ENCODE measurements at places on chromosomes 1 and 21.

- DNase-seq: no peak
Measured at GRCh38 chr1:17892225-17892624, 137.1 kb downstream of the ACTL8 start.

DNA sequence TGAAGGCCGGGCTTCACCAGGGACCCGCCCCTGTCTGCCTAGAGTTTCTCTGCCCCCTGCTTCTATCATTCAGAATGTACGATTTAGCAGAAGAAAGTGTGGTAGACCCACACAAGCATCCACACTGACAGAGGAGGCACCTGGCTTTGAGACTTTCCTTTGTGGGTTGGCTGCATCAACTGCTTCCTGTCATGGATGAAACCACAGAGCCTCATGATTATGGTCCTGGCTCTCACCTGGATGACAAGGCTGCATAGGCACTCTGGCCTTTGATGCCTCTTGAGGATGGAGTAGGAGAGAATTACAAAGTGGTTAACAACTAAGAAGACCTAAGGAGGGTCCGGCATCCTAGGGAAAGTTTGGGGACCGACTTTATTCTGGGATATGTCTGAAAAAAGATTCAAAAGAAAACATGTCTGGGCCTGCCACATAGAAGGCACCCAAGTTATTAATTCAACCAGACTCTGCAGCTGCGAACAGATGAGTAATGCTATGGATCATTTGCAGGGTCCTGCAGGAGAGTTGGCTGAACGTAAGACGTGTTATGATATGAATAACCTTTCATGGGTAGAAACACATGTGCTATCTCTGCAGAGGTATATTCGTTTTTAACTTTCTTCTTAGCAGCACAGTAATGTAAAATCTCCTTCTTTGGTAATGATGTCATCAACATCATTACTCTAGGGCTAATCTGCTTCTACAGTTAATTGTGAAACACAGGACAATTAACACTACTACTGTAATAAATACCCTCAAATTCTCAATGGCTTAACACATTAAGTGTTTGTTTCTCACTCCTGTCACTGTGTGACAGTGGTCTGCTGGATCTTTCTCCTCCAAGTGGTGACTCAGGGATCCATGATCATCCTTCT, 136.2 kb downstream of the SLC35F3 start:
- DNase-seq: no peak

DNA sequence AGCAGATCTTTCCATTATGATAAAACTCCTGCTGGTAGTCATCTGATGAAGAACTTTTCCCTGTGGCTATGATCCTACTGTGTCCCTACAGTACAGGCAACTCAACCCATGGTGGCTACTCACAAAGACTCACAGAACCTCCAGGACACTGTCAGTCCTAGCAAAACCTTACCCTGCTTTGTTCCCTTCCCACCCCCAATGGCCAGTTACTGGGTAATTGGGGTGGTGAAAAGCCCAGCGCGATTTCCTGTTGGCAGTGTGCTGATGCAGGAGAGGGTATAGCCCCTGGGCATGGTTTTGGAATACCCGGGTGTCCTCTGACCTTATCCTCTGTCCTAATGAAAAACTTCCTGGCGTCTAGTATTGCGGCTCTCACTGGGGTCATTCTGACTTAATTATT, 533 bp upstream of the RGL1 start:
- no peak for DNase-seq

DNA sequence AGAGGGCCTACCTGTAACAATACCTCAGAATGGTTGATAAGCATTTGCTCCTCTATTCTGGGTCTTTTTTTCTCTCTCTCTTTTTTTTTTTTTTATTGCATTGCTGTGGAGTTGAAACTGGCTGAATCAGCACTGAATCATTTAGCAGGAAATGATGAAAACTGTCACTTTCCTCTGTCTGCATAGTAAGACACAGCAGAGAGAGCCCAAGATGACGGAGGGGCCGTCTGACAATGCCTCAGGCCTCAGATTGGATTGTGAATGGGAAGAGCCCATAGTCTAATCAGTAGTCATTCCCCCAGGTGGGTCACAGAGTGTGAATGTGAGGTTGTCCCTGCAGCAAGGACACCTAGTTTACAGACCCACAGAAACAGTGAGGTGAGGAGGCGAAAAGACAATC, 193.2 kb upstream of the PLXNA2 start:
- no peak for DNase-seq

GRCh38 chr1:53344921-53345838, 17.3 kb upstream of the LRP8 start:
- no peak for DNase-seq

DNA sequence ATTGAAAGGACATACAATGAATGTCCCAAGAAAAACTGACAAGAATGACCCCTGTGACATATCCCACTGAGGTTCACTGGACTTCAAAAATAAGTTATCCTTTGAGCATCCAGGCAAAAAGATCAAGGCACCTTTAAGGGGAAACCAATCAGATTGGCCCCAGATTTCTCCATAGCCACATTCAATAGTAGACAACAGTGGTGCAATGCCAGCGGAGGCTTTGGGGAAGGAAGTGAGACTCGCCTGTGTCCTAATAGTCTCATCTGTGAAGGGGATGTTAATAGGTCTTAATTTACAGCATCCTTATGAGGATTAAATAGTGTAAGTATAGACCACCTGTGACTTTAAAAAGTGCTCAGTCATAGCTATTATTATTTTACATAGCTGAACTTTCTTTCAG, 21.5 kb downstream of the RPL5 start:
- DNase-seq: no peak

- DNase-seq: no peak
Measured at GRCh38 chr1:154485106-154485505, 16.9 kb upstream of the TDRD10 start.

GRCh38 chr1:17113963-17114362, 5.3 kb downstream of the PADI2 start:
- no peak for DNase-seq

GRCh38 chr1:96987186-96987703, 265.7 kb downstream of the PTBP2 start:
- DNase-seq: no peak

GRCh38 chr1:186518395-186518794, 57.5 kb upstream of the PDC start:
- DNase-seq: no peak

DNA sequence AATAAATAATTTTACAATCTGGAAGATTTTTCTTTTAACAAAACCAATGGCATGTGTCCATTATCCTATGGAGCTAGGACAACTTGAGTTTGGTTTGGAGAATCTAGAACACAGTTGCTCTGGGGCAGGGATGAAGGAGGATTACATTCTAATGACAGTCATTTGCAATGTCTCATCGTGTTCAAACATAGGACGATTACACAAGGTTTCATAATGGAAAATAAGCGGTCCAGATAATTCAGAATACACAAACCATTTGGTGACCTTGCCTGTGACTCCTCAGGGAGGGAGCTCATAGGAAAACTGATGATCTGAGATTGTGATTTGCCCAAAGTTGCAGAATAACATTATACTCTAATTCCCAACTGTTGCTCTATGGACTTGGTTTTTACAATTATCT, 27.6 kb upstream of the RGL1 start:
- no peak for DNase-seq

DNA sequence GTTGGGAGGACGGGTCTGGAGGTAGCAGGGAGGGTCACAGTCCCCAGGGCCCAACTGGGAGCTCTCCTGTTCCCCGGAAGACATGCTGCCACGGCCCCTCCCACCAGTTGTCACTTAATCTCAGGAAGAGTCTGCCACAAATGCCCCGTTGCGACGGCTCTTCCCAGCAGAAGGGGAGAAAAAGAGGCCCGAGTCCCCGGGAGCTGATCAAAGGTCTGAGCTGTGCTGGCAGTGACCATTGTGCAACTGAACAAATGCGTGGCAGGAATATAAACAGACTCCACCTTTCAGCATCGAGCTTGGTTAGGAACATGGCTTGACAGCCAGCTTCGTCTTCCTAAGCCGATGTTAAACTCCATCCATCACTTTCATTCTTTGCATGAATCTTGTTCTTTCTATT, 27.8 kb upstream of the ZBTB21 start:
- no peak for DNase-seq

All from hypothalamus (tissue), 51 donors.